ENCODE measurements at places on chromosomes 6 and 20.
A peak's percentile ranks its signal among the peaks of the same experiment; 100 is the strongest.

GRCh38 chr6:98054453-98054852 lies 771.4 kb upstream of the MMS22L start:
- DNase-seq = no peak

GRCh38 chr6:83252719-83253118 lies 59.6 kb downstream of the RWDD2A start:
- no peak for DNase-seq

DNA sequence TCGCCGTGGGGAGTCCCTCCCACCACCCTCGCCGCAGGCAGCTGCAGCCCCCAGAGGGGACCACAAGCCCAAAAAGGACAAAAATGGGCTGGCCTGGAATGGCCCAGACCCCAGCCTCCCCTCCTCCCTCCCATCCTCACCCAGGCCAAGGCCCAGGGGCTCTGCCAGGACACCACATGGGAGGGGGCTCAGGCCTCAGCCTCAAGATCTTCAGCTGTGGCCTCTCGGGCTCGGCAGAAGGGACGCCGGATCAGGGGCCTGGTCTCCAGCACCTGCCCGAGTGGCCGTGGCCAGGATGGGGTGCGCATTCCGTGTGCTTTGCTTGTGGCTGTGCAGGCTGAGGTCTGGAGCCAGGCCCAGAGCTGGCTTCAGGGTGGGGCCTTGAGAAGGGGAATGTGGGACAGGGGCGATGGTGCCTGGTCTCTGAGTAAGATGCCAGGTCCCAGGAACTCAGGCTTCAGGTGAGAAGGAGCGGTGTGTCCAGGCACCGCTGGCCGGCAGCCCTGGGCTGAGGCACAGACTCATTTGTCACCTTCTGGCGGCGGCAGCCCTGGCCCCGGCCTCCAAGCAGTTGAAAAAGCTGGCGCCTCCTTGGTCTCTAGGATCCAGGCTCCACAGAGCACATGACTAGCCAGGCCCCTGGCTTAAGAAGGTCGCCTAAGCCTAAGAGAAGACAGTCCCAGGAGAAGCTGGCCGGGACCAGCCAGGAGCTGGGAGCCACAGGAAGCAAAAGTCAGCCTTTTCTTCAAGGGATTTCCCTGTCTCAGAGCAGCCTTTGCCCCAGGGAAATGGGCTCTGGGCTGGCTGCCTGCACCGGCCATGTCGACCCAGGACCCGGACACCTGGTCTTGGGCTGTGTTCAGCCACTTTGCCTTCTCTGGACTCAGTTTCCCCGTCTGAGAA lies 35.2 kb upstream of the MRGBP start:
- DNase-seq = no peak

- DNase-seq = no peak
Measured at GRCh38 chr6:136317021-136317694, 27.5 kb upstream of the BCLAF1 start.

DNA sequence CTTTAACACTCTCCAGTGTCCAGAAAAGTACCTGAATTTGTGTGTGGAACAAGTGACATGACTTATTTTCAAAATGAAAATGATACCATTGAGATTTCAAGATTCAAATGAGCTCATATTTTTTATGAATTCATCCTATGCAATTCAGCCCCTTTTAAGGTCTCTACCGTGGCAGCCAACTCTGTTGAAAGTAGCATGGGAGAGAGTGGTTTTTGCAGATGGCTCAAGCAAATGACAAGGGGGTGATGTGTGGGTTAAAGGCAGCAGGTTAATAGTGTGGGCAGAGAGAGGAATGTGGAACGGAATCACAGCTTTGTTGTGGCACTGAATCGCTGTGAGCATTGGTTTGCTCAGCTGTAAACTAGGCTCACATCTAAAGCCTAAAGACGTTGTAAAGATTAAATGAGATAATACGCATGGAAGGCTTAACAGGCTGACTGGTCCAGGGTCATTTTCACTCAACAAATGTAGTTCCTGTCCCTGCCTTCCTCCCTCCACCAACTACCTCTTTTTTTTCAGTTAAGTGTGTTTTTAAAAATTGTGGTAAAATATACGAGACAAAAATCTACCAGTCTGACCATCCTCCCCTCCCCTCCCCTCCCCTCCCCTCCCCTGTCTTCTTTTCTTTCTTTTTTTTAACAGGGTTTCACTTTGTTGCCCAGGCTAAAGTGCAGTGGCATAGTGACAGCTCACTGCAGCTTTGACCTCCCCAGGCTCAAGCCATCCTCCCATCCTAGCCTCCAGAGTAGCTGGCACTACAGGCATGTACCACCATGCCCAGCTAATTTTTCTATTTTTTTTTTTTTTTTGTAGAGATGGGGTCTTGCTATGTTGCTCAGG lies 114.7 kb upstream of the ZNF217 start:
- DNase-seq = no peak

DNA sequence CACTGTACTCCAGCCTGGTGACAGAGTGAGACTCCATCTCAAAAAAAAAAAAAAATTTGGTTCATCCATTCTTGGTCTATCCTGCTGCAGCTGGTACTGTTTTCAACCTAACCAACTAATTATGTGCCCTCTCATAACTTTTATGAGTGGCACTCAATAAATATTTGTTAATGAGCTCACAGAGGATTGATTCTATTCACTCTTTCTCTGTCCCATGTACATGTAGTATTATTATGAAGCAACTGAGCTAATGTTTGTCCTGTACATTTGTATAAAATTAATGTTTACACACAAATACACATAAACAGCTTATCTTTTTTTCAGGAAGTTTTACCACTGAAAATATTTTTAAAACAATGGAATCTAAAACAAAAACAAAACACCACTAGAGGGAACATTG lies 10.1 kb downstream of the RIPOR2 start:
- DNase-seq = no peak

- no peak for DNase-seq
Measured at GRCh38 chr6:51913265-51913664, 174.1 kb downstream of the PKHD1 start.

GRCh38 chr6:157273756-157274470 lies 49.4 kb downstream of the TMEM242 start:
- peak; percentile 88 for DNase-seq

DNA sequence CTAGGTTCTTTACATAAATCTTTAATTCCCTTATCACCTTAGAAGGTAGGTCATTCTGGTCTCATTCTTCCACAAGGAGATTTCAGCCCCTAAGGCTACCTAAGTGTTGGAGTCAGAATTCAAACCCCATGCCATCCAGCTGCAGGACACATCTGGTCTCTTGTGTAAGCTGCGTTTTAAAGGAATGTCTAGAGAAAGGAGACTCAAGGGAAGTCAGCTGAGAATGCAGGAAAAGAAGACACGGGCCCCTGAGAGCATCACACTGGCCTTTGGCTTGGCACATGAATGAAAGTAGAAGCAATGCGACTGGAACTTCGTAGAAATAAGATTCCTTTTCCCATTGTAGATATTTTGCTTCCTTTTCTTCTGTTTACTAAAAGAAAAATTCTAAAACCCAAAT lies 76.7 kb upstream of the SYNJ2 start:
- no peak for DNase-seq

DNA sequence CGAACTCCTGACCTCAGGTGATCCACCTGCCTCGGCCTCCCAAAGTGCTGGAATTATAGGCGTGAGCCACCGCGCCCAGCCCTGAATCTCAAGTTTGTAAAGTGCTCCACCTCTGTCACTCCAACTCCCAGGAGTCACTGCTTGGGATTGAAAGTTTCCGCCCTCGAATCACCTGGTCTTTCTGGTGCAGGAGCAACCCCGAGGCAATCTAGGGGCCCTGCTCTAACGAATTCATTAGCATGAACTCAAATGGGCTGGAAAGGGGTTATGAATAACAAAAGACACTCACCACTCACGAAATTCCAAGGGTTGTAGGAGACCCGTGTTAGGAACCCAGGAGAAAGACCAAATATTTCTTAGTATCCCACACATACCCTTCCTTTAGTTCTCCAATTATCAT lies 26.1 kb downstream of the RBCK1 start:
- peak; percentile 72 for DNase-seq
